A172 (cell line): ENCODE measurements at places on chromosomes 12 and 14.

GRCh38 chr12:19546611-19547162, 107.4 kb downstream of the AEBP2 start:
- no peak for DNase-seq

DNA sequence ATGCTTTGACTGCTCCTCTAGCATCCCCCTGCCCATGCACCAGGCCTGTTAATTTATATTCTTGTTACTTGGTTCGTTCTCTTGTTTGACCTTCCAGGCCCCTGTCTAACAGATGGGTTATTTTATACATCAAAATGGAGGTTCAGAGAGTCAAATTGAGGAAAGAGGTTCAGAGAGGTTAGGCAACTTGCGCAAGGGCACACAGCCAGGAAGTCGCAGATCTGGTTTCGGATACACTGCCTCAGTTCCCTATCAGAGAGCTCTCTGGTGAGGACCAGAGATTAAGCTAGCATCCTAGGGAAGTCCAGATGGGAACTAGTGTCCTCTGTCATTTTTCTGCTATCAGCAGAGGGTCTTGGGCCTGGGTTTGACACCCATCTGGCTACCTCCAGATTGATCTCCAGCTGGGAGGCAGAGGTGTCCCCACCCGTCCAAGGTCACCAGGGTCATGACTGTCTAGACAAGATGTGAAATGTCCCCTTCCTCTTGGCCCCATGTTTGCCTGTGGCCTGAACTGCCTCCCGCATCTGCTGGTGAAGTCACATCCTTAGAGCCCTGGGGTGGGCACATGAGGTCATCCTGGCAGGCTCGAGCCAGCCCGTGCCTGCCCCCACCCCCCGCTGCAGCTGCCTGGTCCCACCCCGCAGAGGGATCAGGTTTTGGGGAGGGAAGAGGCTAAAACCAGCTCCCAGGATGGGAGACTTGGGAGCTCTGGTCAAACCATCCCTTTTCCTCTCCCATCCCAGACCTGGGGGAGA, 84.3 kb upstream of the NCOR2 start:
- DNase-seq: peak; percentile 42

- no peak for DNase-seq
Observed at GRCh38 chr12:69024907-69025306, 91.9 kb upstream of the CPM start.

- DNase-seq: no peak
Observed at GRCh38 chr14:38866461-38866860, 236.6 kb downstream of the SEC23A start.

DNA sequence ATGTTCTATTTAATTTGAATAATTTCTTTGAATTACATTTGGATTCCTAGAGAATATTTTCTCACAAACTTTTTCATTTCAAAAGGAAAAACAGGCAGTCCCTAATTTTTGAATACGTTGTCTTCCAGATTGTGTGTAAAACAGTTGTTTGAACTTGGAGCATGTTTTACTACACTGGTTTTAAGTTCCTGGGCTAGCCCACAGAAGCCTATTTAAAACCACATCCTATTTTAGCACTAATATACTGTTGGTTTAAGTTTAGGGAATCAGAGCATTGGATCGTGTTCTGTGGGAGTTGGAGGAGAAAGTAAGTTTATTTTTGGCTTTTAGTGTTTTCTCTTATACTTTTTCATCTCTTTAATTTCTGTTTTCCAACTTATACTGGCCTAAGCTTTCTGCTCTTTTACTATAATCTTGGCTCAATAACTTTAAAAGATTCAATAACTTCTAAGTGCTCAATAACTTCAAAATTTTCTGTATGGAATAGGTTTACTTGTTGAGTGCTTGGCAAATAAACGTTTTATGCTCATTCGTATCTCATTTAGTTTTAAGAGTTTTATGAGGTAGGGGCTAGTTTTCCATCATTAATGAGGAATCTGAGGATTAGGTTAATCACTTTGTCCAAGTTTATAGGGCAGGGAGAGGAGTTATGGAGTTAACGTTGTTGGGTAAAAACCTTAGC, 14.9 kb downstream of the LEMD3 start:
- DNase-seq: no peak

DNA sequence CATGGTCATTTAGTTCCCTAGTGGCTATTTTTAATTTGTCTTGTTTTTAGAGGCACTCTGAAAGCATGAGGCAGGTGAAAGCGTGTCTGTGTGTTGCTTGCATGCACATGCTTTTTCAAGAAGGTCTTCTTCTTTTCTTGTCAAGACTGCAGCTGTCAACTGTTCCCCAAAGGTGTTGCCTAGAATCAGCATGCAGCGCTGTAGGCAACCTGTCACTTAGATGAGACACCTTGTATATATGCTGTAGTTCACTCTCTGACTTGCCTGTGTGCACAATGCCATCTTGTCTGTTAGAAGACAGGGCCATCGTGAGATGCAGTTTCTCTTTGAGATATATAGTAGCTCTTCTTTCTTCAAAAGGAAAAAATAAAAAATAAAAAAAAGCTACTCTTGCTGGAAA, 885.7 kb downstream of the DIO2 start:
- no peak for DNase-seq

DNA sequence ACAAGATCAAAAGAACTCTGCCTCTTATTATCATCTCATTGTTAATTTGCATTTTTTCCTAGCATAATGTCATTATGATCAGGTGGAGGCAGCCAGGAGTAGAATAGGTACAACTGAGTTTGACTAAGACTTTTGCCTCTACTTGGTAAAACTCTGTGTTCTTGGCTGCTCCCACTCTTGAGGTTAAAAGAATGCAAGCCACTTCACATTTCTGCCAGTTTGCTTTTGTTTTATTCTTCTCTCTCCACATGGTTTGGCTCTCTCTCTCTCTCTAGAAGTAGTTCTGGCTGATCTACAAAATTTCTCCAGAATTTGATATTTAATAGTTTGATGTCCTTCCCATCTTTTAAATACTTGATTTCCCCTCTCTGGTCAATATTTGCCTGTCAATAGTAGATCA, 170.7 kb upstream of the E2F7 start:
- DNase-seq: no peak

- no peak for DNase-seq
Observed at GRCh38 chr12:90519285-90519684, 435.7 kb downstream of the CCER1 start.

- peak; percentile 32 for DNase-seq
Observed at GRCh38 chr14:61695695-61696527, 598 bp downstream of the HIF1A start.

- peak; percentile 25 for DNase-seq
Observed at GRCh38 chr12:32034045-32034444, 72.6 kb upstream of the BICD1 start.

DNA sequence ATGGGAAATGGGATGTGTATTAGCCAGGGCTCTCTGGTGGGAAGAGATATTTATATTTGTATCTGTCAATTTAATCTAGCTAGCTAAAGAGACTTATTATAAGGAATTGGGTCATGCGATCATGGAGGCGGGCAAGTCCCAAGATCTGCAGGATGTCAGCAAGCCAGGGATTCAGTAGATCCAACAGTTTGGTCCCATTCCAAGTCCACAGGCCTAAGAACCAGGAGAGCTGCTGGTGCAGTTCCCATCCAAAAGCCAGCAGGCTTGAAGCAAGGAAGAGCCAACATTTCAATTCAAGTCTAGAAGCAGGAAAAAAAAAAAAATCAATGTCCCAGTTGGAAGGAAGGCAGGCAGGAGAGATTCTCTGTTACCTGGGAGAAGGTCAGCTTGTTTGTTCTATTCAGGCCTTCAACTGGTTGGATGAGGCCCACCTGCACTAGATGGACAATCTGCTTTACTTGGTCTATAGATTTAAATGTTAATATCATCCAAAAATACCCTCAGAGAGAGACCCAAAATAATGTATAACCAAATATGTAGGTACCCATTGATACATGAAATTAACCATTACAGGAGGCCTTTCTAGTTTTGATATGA, 60.7 kb upstream of the BCAT1 start:
- no peak for DNase-seq

DNA sequence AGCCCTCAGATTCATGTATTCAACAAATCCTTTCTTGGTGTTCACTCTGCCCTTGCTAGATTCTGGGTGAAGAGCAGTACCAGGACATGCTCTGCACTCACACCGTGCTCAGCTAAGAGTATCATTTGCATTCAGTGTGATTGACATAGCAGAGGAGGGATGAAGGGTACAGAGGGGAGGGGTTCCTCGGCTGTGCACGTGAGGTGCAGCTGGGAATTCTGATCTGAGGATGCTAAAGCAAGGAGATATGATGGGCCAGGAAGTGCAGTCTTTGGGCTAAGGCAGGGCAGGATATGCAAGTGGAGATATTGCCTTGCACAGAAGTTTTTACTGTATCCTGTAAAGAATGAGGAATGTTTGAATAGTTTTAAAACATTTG, 108.6 kb downstream of the FGD4 start:
- no peak for DNase-seq

- DNase-seq: no peak
Observed at GRCh38 chr14:89440986-89441909, 24.2 kb upstream of the FOXN3 start.

DNA sequence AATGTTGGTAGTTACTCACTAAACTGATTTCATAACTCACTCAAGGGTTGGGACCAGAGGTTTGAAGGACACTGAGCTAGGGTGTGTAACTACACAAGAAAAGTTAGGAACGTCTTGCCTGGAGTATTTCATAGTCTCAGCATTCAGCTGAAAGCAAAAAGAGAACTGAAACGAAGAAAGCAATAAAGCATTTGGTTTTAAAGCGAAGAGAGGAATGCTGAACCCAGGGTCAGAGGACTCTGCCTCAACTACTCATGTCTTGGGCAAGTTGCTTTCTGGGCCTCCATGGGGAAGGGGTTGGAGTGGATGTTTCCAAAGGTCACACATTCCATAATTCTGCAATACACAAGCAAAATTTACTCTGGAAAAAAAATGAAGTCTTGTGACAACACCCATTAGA, 1.4 kb downstream of the GNS start:
- DNase-seq: no peak

GRCh38 chr14:24353559-24354481, 14.0 kb upstream of the RIPK3 start:
- DNase-seq: no peak

DNA sequence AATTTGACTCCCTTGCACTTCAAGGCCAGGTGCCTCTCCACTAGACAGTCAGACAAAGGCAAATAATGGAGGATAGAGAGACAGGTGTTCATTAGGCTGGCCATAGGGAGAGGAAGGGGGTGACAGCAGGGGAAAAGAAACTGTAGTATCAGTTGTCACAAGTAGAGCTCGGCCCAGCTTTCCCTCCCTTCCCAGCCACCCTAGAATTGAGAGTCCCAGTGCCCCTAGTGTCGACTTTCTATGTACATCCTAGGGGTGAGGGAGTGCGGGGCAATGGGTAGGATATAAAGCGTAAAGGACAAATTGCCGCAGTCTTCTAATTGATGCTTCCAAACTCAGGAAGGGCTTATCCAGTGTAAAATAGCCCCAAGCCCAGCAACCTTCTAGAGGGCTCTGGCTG, 39.0 kb downstream of the BAZ2A start:
- DNase-seq: no peak

DNA sequence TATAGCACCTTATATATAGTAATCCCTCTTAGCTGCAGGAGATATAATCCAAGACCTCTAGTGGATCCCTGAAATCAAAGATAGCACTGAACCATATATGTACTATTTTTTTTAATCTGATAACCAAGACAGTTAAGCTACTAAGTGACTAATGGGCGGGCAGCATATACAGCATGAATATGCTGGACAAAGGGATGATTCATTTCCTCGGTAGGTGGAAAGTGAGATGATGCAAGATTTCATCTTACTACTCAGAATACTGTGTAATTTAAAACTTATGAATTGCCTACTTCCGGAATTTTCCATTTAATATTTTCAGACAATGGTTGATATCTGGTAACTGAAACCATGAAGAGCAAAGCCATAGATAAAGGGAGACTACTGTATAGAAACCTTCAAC, 36.2 kb downstream of the PRMT8 start:
- DNase-seq: peak; percentile 70

- no peak for DNase-seq
Observed at GRCh38 chr12:132021031-132021871, 71.5 kb downstream of the EP400 start.

DNA sequence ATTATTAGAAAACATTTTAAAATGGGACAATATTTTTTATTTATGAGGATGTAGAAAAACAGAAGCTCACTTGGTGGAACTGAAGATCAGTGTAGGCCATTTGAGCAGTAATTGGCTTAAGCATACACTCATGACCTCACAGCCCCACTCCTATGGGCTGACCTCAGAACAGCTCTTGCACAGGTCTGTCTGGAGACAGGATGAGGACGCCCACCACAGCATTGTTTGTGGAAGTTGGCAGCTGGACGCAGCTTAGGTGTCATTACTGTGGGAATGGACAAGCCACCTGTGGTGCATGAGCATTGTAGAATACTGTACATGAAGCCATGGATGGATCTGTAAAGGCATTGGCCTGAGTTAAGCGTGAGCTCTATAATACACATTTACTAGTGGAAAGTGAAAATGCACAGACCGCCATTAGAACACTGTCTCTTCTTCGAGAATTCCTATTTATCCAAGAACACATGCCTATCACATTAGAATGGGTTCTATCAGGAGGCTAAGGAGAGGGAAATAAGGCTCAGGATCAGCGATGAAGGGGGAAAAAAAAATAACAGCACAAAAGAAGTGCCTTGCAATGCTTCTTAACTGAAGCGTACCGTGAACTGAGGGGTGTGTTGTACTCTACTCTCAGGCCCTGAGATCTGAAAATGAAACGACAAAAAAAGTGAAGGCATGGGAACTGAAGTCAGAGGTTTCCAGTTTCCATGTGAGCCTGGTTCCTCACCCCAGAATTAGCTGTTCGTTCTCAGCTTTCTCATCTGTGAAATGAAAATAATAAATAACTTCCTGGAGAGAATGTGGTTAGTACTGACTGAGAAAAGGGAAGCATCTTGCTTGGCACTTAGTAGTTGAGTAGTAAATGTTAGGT, 33.6 kb downstream of the KCNA1 start:
- DNase-seq: no peak

- no peak for DNase-seq
Observed at GRCh38 chr14:95008445-95009217, 148.7 kb downstream of the DICER1 start.

- no peak for DNase-seq
Observed at GRCh38 chr12:51437431-51437830, 12.8 kb downstream of the SLC4A8 start.

DNA sequence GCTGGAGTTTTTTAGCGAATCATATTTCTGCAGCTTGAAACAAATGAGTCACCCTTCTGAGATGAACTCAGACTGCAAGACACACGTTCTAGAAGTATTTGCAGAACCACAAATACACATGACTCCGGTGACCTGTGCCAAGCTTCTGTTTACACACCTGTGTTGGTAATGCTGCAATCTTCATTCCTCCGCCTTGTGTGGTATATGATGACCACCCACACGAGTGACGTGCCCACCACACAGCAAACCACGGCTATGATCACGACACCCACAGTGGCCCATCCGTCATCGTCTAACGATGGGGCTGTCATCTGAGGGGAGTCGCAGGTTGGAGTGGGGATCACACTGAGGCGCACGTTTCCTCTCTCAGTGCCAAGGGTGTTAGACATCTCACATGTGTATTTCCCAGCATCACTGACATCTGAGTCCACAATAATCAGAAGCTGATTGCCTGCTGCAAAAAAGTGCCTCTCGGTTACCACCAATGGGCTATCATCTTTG, 43.0 kb downstream of the LRIG3 start:
- DNase-seq: peak; percentile 95

GRCh38 chr12:69007101-69007854, 74.3 kb upstream of the CPM start:
- DNase-seq: peak; percentile 31
